ENCODE measurements at places on chromosomes 1 and 21. TPM values are rescaled to one million over a fixed set of nuclear protein-coding genes. Genes with fewer than 3 reads are reported as not detected.

Gene UTS2
- not detected for total RNA-seq

Gene BARHL2
- not detected for total RNA-seq

Gene PEX14
- total RNA-seq, result 15.3 TPM

Gene NEGR1
- total RNA-seq, result not detected

Gene CFHR1
- not detected for total RNA-seq

Gene KCNA2
- total RNA-seq, result 0.02 TPM

Gene MMP23B
- total RNA-seq, result 0.60 TPM

Gene WDR64
- total RNA-seq, result not detected

Gene CFHR2
- total RNA-seq, result not detected

Gene ABCG1
- total RNA-seq, result 2.6 TPM

Gene S100A7A
- total RNA-seq, result not detected
